ENCODE measurements at places on chromosomes 7 and 10.

DNA sequence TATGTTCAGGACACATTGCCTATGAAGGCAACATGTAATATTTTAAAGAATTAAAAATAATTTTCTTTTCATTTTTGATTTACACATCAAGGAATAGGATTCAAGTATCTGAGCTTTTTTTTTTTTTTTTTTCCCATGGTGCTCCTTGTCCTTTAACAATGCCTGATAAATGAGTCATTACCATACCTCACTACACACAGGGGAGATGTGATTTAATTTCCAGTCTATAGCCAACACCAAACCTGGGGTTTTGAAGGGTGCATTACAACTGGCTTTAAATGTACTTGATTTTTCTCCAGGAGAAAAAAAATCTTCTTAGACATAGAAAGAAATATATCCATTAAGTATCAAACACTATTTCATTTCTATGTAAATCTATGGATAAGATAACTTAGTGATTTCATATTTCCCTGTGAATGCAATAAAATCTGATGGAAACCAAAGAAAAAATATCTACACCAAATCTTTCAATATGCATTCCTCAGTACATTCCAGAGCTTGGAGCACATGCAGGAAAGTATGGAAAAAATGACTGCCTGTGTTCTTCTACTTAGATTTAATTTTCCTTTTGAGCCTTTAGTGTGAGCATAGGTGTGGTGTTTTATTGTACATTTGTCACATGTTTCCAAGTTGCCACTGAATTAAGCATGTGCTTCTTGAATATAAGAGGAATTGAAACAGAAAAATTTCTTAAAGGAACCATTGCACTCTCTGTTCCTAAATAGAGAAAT, 204.8 kb upstream of the MEOX2 start:
- DNase-seq = no peak

DNA sequence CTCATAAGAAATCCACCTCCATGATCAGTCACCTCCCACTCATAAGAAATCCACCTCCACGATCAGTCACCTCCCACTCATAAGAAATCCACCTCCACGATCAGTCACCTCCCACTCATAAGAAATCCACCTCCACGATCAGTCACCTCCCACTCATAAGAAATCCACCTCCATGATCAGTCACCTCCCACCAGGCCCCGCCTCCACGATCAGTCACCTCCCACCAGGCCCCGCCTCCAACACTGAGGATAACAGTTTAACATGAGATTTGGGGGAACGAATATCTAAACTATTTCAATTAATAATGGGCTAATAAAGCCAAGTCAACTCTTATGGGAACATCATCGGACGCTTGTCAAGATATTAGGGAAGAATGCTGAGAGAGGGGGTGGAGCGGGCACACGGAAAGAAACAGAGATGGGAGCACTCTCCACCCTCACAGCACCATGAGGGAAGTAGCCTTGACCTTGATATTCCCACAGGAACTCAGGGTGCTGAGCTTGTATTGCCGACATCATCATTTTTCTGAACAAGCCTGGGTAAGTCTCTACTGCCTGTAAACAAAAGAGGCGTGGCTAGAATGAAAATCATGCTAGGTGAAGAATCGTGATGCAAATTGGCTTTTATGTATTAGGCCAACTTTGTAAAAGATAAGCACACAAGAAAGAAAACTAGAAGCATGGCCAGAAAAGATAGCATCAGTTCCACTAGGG, 303.5 kb upstream of the KLF6 start:
- no peak for DNase-seq

GRCh38 chr7:91596287-91596686, 284.2 kb downstream of the MTERF1 start:
- no peak for DNase-seq

DNA sequence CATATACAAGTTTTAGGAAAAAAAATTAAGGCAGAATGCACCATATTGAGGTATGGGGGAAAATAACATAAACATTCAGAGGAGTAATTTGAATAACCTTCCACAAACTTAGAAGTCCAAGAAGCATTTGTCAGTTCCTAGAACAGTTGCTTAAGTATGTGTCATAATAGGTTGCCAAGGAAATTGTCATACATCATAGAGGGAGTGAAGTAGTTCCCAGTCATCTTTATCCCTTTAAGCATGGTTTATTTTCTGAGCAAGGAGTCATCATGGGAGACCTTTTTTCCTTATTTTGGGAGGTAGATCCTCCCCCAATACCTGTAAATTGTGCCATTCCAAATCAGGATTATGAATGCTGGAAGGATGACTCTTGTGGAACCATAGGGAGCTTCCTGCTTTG, at the start of gene SSMEM1:
Gene SSMEM1 (plus strand): TSS at position 219 of the 400 bp plus-strand sequence. CDS start 51 bp downstream, at position 270.
- DNase-seq = no peak

DNA sequence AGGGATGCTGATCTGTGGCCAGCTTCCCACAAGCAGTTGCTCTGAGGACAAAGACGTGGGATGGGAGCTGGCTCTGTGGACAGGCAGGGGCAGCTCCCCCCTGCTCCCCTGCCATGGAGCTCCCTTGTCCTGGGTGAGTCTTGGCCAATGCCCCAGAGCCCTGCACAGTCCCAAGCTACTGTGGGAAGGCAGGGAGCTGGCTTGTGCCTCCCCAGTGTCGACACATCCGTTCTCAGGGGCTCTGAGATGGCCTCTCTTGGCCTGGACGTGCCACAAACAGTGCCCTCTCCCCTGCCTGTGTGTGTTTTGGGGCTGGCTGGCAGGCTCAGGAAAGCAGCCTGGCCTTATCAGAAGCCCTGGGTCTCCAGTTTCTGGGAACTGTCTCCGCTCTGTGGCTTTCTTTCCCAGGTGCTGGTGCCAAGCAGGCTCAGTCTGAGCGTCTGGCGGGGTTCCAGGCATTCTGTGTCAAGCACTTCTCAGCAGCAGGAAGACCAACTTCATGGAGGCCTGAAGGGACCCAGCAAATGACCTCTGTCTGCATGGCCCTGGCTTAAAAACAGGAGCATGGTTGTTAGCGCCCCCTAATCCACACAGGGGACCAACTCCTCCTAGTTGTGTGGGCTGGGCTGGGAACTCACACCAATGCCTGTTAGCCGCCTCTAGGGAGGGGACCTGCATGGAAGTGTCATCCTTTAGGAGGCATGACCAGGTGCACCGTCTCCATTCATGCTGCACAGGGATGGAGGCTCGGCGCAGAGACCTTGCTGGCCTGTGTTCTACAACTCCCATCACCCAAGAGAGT, 375.2 kb downstream of the RPS24 start:
- DNase-seq = no peak

DNA sequence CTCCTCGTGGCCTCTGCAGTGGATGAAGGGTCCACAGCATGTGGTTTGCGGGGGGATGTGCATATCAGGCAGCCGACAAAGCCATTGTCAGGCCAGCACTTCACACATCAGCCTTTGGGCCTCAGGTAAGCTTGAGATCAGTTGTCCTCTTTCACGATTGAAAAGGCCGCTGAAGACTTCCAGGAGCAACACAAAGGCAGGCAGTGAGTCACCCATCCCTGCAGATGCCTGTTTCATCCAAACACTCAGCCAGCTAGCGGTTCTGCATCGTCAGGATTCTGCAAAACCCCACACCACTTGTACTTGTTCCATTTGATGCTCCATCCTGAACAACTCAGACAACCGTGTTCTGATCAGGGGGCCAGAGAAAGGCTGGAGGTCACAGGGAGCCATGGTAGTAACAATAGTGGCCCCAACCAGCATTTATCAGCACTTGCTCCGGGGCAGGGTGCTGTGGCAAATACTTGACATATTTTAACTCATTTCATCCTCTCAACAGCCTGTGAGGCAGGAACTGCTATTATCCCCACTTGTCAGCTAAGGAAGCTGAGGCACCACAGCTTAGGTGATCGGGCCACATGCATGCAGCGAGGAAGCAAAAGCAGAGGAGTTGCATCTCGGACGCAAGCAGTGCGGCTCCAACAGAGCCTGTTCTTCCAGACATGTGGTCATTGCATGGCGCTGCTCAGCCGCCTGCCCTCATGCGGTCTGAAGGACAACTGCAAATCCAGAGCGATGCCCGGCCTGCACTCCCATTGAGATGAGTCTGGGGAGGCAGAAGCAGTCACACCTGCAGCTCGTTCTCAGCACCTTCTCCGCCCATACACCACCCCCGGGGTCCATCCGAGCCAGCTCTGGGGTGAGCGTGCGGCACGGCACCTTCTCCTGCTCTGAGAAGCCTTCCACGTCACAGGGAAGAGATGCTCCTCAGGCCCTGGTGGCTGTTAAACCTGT, 144.9 kb downstream of the PAXIP1 start:
- no peak for DNase-seq

All from CD4-positive, alpha-beta T cell (primary cell).